DND-41 (cell line): ENCODE measurements at places on chromosomes 3 and 15.

GRCh38 chr15:38401106-38401505 lies 52.8 kb upstream of the FAM98B start:
- H3K27ac ChIP-seq: no peak overlapping the region
- no peak for DNase-seq
- H3K4me3 ChIP-seq: no peak overlapping the region

DNA sequence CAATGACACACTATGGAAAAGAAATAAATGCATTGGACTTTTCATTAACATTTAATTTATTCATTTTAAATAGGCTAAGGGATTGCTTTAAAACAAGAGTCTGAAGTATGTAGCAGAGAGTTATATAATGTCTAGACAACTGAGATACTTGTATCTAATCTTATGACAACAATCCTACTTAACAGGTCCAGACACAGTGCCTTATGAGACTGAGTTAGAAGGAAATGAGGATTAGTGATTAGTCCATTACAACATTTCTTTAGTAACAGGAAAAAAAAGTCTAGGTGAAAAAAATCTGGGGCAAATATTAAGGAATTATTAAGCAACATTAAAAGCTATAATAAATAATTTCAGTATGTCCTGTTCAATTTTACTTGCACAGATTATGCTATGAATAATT lies 140.6 kb downstream of the MEIS2 start:
- no peak overlapping the region for H3K27ac ChIP-seq
- H3K4me1 ChIP-seq: no peaks in the 10 kb centered on the region
- H3K27me3 ChIP-seq: no peaks in the 10 kb centered on the region
- DNase-seq: no peak

- DNase-seq: no peak
- no peaks in the 10 kb centered on the region for H3K27me3 ChIP-seq
- no peak overlapping the region for H3K27ac ChIP-seq
Observed at GRCh38 chr3:66298591-66298990, 77.8 kb downstream of the SLC25A26 start.

- no peaks in the 10 kb centered on the region for H3K36me3 ChIP-seq
- H3K4me1 ChIP-seq: no peaks in the 10 kb centered on the region
- no peaks in the 10 kb centered on the region for H3K27me3 ChIP-seq
- no peak for DNase-seq
- no peak overlapping the region for H3K4me3 ChIP-seq
Observed at GRCh38 chr3:42127226-42127625, 36.1 kb downstream of the TRAK1 start.

DNA sequence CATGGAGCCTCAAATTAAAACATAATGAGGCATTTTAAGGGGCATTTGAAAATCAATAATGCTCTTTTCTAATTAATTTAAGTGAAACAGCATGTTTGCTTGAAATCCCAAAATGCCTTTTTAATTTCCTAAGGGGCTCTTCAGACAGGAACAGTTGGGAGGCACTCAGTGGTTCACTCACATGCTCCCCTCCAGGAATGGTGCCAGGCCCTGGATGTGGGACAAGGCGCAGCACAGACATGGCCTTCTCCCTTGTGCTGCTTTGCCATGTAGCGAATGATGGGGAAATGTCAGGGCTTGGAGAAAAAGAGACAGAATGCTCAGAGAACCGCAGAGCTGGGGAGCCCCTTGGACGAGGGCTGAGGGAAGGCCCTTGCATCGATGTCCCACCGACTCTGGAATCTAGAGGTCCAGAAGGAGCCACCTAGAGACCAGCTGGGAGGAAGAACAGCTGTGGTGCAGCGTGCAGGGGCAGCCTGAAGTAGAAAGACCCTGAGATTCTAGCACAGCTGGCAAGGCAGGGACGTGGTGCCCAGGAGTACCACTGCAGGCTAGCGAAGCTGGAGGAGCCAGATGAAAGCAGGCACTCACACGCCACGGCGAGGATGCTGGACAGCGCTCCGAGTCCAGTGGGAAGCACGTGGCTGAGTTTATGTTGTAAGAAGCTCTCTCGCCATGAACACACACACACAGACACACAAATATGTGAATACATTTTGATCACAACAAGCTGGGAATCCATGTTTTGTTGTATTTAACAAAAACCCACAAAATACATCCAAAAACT lies 27.0 kb downstream of the NSMCE3 start:
- no peak for DNase-seq
- no peak overlapping the region for H3K27ac ChIP-seq
- peaks cover 3% of the 10 kb centered on the region for H3K27me3 ChIP-seq
- no peaks in the 10 kb centered on the region for H3K36me3 ChIP-seq
- H3K4me3 ChIP-seq: no peak overlapping the region

GRCh38 chr15:93829115-93829870 lies 402.1 kb upstream of the MCTP2 start:
- no peaks in the 10 kb centered on the region for H3K4me1 ChIP-seq
- no peak overlapping the region for H3K4me3 ChIP-seq
- DNase-seq: no peak

DNA sequence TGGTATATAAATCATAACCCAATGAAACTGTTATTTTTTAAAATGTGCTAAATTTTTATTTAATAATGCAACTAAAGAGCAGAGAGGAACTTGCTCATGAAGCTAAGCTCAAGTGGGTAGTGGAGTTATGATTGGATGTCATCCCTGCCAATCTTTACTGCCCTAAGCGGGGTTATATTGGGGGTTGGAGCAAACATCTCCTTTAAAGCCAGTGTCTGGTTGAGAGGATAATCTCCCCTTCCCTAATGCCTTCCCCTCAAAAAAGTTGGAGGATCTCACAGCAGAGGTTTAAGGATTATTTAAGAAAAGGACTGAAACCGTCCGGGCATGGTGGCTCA lies 32.1 kb upstream of the CLASP2 start:
- no peaks in the 10 kb centered on the region for H3K36me3 ChIP-seq
- no peaks in the 10 kb centered on the region for H3K4me1 ChIP-seq
- DNase-seq: no peak

GRCh38 chr3:71307991-71308697 lies 275.4 kb downstream of the FOXP1 start:
- H3K4me1 ChIP-seq: peaks cover 18% of the 10 kb centered on the region
- H3K4me3 ChIP-seq: no peak overlapping the region
- no peak for DNase-seq

DNA sequence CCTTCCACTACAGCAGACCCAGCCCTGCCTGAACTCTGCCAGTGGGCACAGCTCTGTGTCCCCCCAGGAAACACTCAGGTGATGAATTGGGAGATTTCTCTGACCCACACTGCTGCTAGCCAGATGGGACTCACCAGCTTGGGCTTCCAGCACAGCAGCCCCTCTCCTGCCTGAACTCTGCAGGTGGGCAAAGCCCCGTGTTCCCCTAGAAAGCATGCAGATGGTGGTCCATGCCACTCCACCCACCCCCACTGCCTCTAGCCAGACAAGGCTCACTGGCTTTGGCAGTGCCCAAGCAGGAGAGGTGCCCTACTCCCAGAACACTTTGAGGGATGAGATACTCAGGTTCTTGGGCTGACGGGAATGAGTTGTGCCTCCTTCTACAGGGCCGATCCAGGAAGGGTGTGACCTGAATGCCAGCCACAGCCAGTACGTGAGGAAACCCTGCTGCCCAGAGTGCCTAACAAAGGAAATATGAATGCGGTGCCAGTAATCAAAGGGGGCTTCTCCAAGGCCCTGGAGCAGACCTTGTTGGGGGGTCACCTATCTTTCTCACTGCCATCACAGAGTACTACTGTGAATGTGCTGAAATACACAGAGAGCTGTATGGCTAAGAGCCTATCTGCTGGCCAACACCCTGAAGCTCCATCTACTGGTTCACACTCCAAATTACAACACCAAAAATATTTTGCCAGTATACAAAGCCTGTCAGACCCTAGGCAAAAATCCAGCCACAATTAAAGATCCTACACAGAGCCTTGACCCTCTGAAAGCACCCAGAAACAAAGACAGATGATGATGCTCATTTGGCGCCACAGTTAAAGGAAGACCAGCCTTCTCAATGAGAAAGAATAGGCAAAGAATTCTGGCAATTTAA lies 61.9 kb downstream of the BTLA start:
- no peaks in the 10 kb centered on the region for H3K27me3 ChIP-seq
- H3K27ac ChIP-seq: no peak overlapping the region
- no peak overlapping the region for H3K4me3 ChIP-seq
- H3K36me3 ChIP-seq: no peaks in the 10 kb centered on the region
- DNase-seq: peak; percentile 9

- H3K27ac ChIP-seq: no peak overlapping the region
- H3K4me1 ChIP-seq: no peaks in the 10 kb centered on the region
- H3K36me3 ChIP-seq: no peaks in the 10 kb centered on the region
- no peaks in the 10 kb centered on the region for H3K27me3 ChIP-seq
- H3K4me3 ChIP-seq: no peak overlapping the region
- DNase-seq: no peak
Observed at GRCh38 chr15:71817351-71817750, 7.0 kb downstream of the NR2E3 start.

- H3K27ac ChIP-seq: no peak overlapping the region
- H3K4me3 ChIP-seq: no peak overlapping the region
- no peak for DNase-seq
- H3K27me3 ChIP-seq: no peaks in the 10 kb centered on the region
- no peaks in the 10 kb centered on the region for H3K4me1 ChIP-seq
- H3K36me3 ChIP-seq: no peaks in the 10 kb centered on the region
Observed at GRCh38 chr15:78791357-78791756, 19.9 kb downstream of the ADAMTS7 start.

GRCh38 chr3:173957646-173958045 lies 560.1 kb downstream of the NLGN1 start:
- no peak overlapping the region for H3K27ac ChIP-seq
- no peaks in the 10 kb centered on the region for H3K36me3 ChIP-seq
- H3K4me3 ChIP-seq: no peak overlapping the region
- H3K4me1 ChIP-seq: no peaks in the 10 kb centered on the region

- H3K27ac ChIP-seq: no peak overlapping the region
- DNase-seq: no peak
- H3K4me1 ChIP-seq: no peaks in the 10 kb centered on the region
- H3K36me3 ChIP-seq: no peaks in the 10 kb centered on the region
- no peak overlapping the region for H3K4me3 ChIP-seq
Observed at GRCh38 chr3:151009981-151010380, 37.5 kb upstream of the CLRN1 start.

- no peak for DNase-seq
- no peaks in the 10 kb centered on the region for H3K36me3 ChIP-seq
- no peak overlapping the region for H3K4me3 ChIP-seq
- H3K27me3 ChIP-seq: no peaks in the 10 kb centered on the region
- H3K27ac ChIP-seq: no peak overlapping the region
- H3K4me1 ChIP-seq: no peaks in the 10 kb centered on the region
Observed at GRCh38 chr15:36449084-36449661, 130.3 kb upstream of the CDIN1 start.

GRCh38 chr3:122636697-122637096 lies 43.9 kb upstream of the PARP14 start:
- H3K27me3 ChIP-seq: no peaks in the 10 kb centered on the region
- no peak overlapping the region for H3K4me3 ChIP-seq
- H3K27ac ChIP-seq: no peak overlapping the region
- peaks cover 18% of the 10 kb centered on the region for H3K36me3 ChIP-seq

DNA sequence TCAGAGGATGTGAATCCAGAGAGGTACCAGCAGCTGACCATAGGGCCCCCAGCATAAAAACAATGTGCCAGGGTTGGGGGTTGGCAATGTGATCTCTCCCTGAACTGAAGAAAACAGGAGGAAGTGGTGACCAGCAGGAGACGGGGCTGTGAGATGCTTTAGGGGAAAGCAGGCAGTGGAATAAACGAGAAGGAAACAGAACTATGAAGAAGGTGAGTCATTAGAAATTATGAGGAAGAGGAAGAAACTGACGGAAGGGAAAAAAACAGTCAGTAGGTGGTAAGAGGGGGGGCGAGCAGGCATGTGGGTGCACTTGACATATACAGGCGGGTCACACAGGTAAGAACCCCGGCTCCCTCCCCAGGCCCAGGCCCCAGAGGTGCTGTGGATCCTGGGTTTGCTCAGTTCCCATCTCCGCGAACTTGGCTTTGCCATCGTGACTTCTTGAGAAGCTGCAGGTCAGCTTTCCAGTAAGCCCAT lies 42.2 kb upstream of the B3GNT5 start:
- no peak overlapping the region for H3K4me3 ChIP-seq
- H3K27ac ChIP-seq: no peak overlapping the region
- no peak for DNase-seq
- peaks cover 4% of the 10 kb centered on the region for H3K27me3 ChIP-seq

DNA sequence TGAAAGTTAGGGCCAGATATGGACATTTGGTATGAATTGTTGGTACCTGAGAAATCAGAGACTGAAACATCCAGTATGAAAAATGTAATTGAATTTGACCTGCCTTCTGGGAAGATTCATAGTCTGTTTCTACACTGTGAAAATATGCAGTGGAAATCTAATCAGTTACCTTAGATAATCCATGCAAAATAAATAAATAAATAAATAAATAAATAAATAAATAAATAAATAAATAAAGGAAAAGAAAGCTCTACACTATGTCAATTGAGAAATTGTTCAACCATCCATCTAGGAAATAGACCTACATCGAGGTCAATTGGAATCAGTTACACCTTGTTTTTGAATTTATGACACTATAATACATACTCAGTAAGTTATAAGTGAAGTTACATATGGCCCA lies 252.3 kb downstream of the VGLL3 start:
- no peaks in the 10 kb centered on the region for H3K27me3 ChIP-seq
- no peak overlapping the region for H3K27ac ChIP-seq
- no peak for DNase-seq
- H3K4me3 ChIP-seq: no peak overlapping the region
- no peaks in the 10 kb centered on the region for H3K36me3 ChIP-seq

DNA sequence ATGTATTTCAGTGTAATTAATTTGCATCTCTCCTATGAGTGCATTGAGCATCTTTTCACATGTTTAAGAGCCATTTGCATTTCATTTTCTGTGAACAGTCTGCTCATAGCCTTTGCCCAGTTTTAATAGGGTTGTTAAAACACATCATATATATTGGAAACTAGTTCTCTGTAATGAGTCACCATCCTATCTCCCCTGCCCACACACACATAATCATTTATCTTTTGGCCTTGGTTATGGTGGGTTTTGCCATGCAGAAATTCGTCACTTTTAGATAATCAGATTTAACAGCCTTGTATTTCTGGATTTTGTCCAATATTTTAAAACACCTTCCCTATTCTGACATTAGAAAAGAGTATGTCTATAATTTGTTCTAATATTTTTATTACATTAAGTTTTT lies 11.9 kb upstream of the CHRM5 start:
- H3K4me3 ChIP-seq: no peak overlapping the region
- no peak for DNase-seq
- H3K27me3 ChIP-seq: no peaks in the 10 kb centered on the region
- no peaks in the 10 kb centered on the region for H3K36me3 ChIP-seq
- no peaks in the 10 kb centered on the region for H3K4me1 ChIP-seq
